Frontal cortex (tissue), 4 donors: ENCODE measurements at places on chromosomes 1 and 21.

DNA sequence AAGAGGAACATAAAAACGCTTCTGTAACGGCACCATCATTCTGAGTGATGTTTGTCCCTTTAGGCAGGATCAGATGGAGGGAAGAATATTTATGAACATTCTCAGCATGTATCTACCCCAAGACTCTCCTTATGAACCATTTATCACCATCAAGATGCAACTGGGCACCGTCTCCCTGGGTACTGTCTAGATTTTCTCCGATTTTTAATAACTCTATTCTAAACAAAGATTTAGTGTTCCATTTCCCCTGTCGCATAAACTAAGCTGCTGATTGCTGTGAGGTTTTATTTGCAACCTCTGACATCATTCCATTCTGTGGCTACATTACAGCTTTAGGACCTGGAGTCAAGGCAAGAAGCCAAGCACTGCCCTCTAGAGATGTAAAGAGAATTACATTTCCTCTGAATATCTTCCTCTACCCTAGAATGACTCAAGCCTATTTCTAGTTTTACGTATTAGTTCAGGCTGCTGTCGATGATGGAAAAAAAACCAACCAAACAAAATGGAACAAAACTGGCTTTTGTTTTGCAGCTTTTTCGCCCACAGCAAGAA lies 130.1 kb upstream of the MAP1LC3C start:
- DNase-seq = no peak

DNA sequence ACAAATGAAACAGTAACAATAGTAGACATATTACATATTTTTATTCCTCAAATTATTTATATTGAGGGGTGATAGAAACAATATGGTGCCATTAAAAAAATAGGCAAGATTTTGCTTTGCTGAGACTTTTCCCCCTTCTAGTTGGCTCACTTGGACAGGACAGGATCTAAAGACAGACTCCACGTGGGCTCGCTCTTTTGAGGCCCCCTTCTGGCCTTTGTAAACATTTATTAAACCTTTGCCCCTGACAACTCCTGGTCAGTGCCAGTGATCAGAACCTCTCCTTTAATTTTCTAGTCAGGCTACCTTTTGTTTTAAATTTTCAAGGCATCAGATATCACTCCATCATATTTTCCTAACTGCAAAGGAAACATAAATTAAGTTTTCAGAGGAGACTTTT lies 49.7 kb upstream of the IFI44L start:
- no peak for DNase-seq

DNA sequence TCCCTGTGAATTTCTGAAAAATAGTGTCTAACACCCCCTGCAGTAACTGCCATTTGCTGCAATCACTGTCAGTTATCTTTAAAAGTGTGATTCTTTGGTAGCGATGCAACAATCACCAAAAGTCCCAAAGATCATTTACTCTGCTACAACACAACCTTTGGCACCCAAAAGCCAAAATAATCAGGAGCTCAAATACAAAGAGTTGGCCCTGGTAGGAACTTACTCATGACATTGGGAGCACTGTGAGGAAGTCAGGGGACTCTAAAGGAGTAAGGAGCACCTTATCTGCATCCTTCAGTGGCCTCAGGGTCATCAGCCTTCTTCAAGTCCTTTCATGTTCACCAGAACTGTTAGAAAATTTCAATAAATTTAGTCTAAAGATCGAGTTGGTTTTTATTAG lies 54.6 kb downstream of the SLC16A1 start:
- DNase-seq = no peak

DNA sequence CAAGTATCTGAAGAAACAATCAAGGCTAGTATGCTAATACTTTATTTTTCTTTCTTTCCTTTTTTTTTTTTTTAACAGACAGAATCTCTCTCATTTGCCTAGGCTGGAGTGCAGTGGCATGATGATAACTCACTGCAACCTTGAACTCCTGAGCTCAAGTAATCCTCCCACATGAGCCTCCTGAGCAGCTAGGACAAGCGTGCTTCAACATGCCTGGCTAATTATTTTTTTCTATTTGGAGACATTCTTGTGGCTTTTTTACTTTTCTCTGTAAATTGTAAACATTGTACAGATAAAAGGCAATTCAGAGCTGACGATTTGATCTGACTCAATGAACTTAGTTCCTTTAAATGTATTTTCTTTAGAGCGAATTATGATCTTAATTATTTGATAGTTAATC lies 41.4 kb downstream of the CCDC18 start:
- no peak for DNase-seq

DNA sequence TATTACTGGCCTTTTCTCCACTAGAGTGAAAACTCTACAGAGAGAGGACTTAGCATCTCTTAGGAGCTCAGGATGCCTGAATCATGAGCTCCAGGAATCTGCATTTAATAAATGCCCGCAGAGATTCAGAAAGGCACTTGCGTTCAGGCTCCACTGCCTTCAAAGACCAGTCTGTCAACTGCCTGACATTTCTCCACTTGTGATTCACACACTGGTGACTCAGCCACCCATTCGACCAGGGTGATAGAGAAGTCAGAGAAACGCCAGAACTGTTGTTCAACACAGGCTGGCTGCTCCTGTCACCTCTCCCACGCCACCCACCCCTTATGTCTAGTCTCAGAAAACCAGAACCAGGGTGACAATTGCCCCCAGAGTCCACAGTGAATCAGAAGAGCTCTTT lies 26.9 kb upstream of the LBR start:
- DNase-seq = no peak
